ENCODE measurements at places on chromosomes 5 and 9.

GRCh38 chr9:74293479-74293878 is 203.7 kb upstream of the RORB start:
- DNase-seq, result no peak

DNA sequence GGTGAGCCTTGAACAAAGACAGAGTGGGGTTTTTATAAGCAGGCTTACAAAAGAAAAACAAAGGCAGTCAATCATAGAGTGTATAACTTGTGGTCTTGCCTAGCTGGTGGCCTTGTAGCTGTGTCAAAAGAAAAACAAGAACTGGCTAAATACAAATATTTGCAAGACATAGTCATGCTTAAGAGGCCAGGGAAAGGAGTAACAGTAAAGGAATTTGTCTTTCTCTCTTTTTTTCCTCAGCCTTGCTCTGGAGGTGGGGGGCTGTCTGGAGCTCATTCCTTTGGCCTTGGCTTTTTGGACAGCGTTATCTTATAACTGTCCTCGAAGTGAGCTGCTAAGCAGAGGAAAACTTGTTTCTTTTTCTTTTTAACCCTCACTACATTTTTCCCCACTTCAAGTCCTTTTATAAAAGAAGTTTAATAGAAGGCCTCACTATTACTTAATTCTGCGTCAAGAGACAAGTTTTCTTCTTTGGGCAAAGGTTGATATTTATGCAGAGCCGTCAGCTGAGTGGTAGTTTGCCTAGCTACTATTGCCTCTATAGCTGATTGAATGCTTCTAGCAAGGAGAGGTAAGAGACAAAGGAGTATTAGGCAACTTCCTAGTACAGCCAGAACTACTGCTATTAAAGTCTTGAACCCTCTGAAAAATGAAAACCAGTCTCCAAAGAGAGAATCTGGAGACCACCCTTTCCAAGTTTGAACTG is 14.3 kb downstream of the CEL start:
- DNase-seq, result no peak

DNA sequence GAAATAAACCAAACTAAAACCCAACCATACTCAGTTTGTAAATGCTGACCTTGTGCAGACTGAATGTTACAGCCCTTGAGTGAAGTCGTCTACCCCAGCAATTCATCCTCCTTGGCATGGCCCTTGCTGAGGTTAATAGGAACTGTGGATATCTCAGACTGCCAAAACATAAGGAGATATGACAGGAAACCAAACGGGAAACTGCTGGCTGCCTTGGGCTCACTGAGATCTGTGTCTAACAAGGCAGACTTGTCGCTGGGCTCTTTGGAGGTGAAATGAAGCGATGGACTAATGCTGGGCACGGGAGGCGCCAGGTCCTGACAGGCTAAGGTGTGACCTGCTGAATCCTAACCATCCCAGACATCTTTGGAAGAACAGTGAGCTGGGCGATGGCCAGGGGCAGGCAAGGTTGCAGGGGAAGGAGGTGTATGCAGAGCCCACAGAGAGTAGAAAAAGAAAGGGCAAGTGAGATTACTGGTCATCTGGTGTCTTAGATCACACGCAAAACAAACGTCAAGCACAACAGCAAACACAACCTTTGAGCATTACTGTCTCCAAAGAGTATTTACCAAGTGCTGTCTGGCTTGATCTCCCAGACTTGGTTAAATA is 44.6 kb upstream of the ALDH1A1 start:
- DNase-seq, result peak; percentile 14

GRCh38 chr9:133468374-133468773 is 8.6 kb downstream of the CACFD1 start:
- DNase-seq, result no peak

DNA sequence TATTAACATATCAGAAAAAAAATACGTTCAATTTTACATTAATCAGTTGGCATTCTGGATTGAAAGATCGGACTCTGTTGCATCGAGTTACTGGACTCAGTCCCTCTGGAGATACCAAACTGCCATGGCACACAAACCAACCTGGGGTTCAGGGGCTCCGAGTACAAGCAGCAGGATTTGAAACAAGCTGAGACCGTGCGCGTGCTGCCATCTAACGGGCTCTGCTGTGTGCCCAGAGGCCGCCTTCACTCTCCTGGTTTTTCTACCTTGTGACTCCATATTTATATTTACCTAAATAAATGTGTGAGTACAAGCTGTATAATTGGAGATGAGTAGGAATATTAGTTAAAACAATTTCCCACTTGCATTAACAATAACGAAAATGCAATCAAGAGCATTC is 48.2 kb downstream of the ANXA1 start:
- peak; percentile 23 for DNase-seq

GRCh38 chr9:109108318-109108717 is 11.4 kb downstream of the TMEM245 start:
- DNase-seq, result no peak

DNA sequence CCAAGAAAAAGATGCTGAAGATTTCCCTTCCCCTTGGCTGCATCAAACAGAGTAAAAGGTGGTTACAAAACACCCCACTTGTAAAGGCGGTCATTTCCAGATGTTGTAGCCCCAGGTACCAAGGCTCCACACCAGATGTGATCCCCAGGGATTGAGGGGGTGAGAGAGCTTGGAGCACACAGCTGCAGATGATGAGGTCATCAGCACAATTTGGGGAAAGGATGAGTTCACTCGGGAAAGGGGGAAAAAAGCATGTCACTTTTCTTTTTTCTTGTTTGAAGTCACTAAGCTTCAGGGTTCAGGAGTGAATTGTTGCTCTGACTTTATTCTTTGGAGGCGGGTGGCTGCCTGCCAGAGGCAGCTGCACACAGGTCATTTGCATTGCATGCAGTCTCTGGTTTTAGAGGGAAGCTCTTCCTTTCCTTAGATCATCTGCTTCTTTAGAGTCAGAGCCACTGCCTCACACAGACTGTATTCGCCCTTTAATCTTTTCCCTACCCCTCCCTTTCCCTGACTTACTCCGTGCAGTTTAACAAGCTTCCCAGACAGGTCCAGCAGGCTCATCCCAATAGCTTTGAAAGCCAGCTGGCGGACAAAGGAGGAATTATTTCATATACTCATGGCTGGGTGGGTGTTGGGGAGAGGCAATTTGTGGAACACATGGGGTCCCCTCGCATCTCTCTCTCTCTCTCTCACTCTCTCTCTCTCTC is 409.3 kb upstream of the SLC24A2 start:
- DNase-seq, result no peak

DNA sequence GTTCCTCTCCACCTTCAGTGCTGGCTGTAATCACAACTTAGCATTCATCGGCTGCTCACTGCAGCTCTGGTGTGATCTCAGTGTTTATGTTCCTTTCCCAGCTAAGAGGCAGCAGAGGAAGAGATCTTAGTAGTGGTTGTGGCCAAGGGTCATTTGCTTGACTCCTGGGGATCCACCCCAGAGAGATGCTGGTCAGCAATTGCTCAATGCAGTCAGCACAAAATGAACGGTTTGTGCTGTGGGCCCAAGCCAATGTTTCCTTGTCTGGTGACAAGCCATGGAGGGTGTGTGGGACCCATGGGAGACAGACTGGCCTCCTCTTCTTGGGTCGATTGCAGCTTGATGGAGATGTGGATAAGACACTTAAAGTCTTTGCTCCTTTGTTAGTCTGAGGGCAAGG is 16.1 kb upstream of the FRMD3 start:
- DNase-seq, result no peak

DNA sequence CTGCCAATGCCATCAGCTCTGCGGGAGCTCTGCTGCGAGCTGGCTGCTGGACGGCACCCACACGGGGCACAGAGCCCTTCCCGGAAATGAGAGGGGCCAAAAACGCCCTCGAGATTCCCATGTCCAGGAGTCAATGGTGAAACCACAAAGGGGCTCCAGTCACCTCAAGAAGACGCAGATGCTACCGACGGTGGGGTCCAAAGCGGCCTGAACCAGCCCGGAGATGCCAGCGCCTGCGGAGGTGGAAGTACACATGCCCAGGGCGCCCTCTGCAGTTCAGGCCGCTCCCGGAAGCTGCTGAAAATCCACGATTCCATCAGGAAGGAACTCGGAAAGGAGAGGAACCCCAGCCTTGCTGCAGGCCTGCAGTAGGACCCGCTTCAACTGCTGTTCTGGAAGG is 82.4 kb upstream of the SELENOP start:
- peak; percentile 8 for DNase-seq

- DNase-seq, result no peak
Measured at GRCh38 chr5:142827934-142828576, 57.9 kb downstream of the ARHGAP26 start.

DNA sequence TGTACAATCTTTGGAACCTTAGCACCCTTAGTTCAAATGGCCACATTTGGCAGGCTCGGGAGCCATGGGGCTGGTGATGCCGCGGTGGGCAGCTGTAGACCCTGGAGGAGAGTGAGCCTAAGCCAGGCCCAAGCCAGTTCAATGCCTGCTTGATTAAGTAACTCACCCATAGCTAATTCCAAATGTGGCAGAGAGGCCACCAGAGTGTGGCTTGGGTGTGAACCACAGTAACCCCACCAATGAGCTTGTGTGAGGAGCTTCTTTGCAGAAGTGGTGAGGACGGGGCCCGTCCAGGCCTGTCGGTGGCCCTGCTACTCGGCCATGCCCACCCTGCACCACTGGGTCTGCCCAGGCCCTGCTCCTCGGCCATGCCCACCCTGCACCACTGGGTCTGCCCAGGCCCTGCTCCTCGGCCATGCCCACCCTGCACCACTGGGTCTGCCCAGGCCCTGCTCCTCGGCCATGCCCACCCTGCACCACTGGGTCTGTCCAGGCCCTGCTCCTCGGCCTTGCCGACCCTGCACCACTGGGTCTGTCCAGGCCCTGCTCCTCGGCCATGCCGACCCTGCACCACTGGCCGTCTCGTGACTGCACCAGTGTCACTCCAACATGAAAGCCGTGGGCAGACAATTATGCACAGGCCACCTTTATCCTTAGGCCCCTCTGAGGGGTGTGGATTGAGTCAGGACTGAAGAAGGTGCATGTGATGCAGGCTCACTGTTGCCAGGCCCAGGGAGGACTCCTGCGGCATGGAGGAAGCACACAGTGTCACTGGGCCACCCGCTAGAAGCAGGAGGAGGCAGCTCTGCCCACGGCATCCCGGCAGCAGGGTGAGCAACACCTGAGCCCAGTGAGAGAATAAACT is 75.4 kb downstream of the MRPL36 start:
- no peak for DNase-seq

DNA sequence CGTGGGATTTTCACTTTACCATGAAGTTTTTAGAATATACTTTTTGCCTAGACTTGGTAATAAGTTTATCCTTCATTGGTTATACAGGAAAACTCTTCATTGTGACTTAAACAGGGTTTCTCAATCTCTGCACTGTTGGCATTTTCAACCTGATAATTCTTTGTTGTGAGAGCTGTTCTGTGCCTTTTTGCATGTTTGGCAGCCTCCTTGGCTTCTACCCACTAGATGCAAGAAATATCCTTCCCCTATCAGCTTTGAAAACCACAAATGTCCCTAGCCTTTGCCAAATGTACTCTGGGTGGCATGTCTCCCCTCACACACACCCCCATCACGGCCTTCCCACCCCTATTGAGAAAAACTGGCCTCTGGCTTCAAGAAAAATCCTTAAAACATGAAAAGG is 180.9 kb downstream of the ESM1 start:
- DNase-seq, result no peak

DNA sequence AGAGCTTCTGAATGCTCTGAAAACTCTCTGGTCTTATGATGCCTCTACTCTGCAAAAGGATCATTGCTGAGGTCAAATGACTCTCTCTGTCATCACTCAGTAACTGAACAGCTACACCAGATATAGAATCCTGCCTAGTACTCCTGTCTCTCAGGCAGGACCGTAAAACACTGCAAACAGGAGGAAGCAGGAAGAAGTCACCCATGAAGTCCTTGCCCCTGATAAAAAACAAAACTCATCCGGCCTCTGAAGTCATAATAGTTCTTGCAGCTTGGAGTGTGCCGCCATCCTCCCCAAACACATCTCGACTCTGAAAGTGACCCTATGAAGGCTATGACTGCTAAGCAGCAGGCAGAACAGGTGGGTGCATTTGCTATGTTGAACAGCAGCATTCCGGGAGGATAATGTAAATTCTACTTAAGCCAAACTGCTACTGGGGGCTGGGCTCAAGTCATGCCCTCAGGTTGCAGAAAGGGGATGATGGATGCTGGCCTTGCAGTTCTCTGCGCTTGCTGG is 81.9 kb upstream of the FAM169A start:
- no peak for DNase-seq

All from erythroblast (primary cell).